Activated CD4-positive, alpha-beta T cell treated with anti-CD3 and anti-CD28 coated beads for 36 hours (primary cell): ENCODE measurements at places on chromosomes 4 and X. TPM values are rescaled to one million over a fixed set of nuclear protein-coding genes. Genes with fewer than 3 reads are reported as not detected.

Gene VCX
- total RNA-seq: not detected

DNA sequence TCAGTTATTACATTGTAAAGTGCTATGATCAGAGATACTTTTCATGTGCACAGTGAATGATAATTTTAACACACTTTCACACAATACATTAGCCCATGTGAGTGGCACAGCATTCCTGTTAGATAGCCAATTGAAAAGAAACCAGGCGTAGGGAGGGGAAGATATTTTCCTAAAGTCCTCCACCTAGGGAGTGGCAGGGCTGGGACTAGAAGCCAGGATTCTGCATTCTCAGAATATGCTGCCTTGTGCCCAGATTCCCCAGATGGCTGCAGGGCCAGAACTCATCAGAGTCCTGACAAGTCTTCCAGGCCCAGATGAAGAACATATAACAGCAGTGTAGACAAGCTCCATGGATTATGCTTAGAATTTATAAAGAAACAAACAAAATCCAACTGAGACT, 350.2 kb downstream of the AFF2 start:
- no peak overlapping the region for H3K27ac ChIP-seq
- DNase-seq: no peak
- no peaks in the 10 kb centered on the region for H3K36me3 ChIP-seq
- no peaks in the 10 kb centered on the region for H3K4me1 ChIP-seq

- no peak overlapping the region for H3K4me3 ChIP-seq
- H3K27me3 ChIP-seq: no peaks in the 10 kb centered on the region
These were observed 66.7 kb downstream of the STAG2 start for GRCh38 chrX:124028182-124028581.

DNA sequence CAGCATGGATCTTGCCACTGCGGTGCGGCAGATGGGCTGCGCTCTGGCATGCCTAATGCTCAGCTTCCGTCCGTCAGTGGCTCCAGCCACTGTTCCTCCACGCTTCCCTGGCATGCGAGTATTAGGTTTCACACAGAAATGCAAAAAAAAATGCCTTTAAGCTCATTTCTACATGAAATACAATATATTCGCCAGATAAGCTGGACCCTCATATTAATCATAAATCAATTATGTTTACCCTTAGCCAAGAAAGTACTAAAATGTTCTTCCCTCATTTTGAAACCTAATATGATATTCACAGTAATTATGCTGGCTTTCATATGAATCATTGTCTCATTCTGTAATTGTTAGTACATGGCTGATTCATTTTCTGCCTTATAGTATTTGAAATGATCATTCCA, 115.5 kb upstream of the FAM241A start:
- no peak overlapping the region for H3K4me3 ChIP-seq
- no peaks in the 10 kb centered on the region for H3K36me3 ChIP-seq
- no peak overlapping the region for H3K27ac ChIP-seq
- H3K4me1 ChIP-seq: no peaks in the 10 kb centered on the region

DNA sequence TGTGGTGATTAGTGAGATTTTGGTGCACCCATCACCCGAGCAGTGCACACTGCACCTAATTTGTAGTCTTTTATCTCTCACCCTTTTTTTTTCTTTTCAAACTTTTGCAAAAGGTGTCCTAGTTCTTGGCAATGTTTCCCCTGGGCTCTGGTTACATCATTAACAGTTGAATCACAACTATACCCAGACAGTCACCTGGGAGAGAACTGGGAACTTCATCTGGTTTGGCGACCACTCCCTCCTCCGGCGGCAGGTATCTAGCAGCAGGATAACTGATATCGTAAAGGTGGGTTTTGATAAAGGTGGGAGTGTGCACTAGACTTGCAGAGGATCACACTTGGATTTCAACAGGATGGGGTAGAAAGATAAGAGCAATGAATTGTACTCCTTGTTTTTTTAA, 140.5 kb downstream of the CHIC2 start:
- no peak for DNase-seq
- H3K36me3 ChIP-seq: no peaks in the 10 kb centered on the region
- H3K27ac ChIP-seq: no peak overlapping the region

DNA sequence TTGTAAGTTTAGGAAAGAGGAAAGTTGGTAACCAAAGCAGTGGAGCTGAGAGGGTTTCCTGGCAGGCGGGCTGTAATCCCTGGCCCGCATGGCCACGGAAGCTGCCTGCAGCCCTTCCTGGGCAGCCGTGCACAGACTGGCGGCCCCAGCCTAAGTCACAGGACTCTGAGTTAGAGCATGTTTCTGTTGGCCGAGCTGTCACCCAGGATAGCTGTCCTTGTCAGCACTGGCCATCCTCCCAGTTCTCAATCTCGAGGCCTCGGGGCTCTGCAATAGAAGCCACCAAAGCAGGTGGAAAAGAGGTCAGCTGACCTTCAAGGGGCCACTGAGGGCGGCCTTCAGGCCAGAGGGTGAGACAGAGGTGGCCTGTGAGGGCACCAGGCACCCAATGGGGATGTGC, 20.5 kb downstream of the PNMA6E start:
- H3K27ac ChIP-seq: no peak overlapping the region
- DNase-seq: no peak
- no peaks in the 10 kb centered on the region for H3K36me3 ChIP-seq
- H3K4me1 ChIP-seq: no peaks in the 10 kb centered on the region
- H3K4me3 ChIP-seq: no peak overlapping the region

- no peak within 1 kb of the TSS for H3K27ac ChIP-seq
- H3K36me3 ChIP-seq: no peaks in the 10 kb centered on the region
- H3K4me1 ChIP-seq: peaks cover 8% of the 10 kb centered on the region
These were observed at the start of gene DUSP9 for GRCh38 chrX:153646620-153647373. TSS of gene DUSP9 (plus strand) at chrX:153647203. CDS start at chrX:153647954, 751 bp downstream.

DNA sequence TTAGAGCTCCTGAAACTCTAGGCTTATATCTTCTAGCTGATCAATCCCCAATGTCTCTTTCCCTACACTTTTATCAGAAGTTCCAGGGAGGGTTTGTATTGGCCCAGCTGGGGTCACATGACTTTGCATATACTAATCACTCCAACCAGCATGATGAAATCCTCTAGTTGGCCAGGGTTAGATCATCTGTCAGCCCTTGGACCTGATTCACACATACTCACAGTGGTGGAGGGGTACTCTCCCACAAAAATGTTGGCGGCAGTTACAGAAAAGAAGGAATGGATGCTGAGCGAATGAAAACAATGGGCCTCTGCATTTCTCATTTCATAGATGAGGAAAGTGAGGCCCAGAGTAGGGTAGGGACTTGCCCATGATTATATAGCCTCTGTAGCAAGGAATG, 151.1 kb downstream of the PJA1 start:
- DNase-seq: no peak
- H3K36me3 ChIP-seq: no peaks in the 10 kb centered on the region
- no peak overlapping the region for H3K4me3 ChIP-seq
- H3K27me3 ChIP-seq: no peaks in the 10 kb centered on the region
